Hematopoietic multipotent progenitor cell treated with erythropoietin and hydrocortisone succinate and interleukin-3 and kit ligand, for 17 days (in vitro differentiated cells): ENCODE measurements at places on chromosomes 5 and 9.

DNA sequence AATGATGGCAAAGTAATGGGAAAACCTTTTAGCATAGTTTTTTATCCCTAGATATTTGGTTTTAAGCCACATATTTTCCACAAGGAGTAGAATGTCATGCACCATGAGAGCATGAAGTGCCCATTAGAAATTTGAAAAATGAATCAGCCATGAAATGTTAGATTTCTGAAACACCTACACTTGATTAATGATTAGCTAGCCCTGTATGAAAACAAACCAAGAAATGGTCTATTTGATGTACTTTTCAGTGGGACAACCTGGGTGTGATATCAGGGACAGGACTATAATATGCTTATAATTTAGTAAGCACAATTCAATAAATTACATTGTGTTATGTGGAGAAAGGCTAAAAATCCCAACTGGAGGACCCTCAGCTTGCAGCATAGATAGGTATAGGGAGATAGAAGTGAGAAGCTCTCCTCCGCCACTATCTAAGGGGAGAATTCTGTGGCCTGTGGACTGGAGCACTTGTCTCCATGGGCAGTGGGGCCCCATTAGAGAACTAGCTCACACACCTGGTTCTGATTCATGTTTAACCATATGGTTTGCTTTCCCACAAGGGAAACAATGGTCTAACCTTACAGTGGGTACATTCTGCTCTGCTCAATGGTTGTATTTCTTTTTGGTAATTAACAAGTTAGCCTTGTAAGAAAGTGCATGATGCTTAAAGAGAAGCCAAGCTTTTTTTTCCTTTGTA lies 35.2 kb downstream of the NUP214 start:
- no peak for DNase-seq

GRCh38 chr9:131791542-131792254 lies 51.8 kb upstream of the RAPGEF1 start:
- no peak for DNase-seq

DNA sequence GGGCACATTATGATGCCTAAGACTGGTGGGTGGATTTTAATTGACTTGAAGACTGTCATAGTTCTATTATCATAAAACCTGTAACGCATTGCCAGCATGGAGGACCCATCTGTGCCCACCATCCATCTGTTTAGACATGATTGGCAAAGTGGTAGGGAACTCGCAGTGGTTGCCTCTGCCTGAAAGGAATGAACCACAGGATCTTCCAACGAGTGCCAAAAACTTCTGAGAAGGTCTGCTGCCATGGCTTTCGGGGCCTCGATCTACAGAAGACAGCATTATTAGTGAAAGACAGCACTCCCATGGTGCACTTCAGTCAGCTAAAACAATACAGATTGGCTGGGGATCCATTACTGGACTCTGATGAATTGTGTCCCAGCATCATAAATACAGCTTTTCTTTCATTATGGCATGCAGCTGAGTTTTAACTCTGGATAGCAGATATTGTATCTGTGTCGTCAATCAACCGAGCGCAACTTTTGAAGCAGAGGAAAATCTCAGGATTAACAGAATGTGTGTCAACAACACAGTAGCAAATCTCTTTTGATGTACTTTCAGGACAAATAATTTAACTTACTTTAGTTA lies 74.3 kb downstream of the ZDHHC21 start:
- no peak for DNase-seq

GRCh38 chr5:114450437-114450836 lies 88.6 kb downstream of the KCNN2 start:
- no peak for DNase-seq

DNA sequence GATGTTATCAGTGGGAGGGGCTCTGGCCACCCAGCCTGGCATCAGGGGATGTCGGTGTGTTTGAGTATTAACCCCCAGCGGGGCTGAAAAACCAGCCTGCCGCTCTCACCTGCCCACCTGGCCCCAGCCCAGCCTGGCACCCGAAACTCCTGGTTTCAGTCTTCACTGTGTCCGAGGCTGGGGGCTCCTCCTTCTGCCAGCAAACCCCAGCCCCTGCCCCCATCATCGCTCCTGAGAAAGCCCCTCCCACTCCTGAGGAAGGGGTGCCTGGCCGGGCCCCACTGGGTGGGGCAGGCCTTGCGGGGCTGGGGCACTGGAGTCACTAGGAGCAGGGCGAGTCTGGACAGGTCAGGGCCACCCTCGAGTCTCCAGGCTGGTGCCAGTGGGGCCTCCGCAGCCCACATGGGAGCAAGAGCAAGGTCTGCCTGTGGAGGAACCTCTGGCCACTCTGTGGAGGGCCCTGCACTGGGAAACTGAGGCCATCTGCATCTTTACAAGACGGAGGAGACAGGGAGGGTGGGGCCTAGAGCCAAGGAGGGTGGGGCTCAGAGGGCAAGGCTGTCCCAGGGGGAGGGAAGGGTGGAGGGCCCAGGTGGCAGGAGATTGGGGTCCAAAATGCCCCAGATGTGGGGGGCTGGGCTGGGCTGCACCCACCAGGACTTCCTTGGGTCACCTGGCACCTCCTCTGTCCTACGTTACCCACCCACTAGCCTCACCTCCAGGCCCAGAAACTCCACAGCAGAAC lies 51.5 kb upstream of the NOTCH1 start:
- no peak for DNase-seq

- peak; percentile 59 for DNase-seq
Measured at GRCh38 chr9:35258660-35259474, 97.1 kb downstream of the UNC13B start.

- DNase-seq = no peak
Measured at GRCh38 chr9:8876303-8876702, 1076.7 kb upstream of the DMAC1 start.

- no peak for DNase-seq
Measured at GRCh38 chr9:114914139-114914538, 16.3 kb downstream of the TNFSF8 start.

- no peak for DNase-seq
Measured at GRCh38 chr9:129781131-129781530, 21.9 kb upstream of the TOR1B start.

GRCh38 chr5:179319123-179319522 lies 26.1 kb downstream of the ADAMTS2 start:
- DNase-seq = no peak

GRCh38 chr5:126864042-126864688 lies 87.2 kb downstream of the LMNB1 start:
- DNase-seq = no peak

- DNase-seq = no peak
Measured at GRCh38 chr5:14444161-14444560, 137.4 kb upstream of the OTULINL start.

DNA sequence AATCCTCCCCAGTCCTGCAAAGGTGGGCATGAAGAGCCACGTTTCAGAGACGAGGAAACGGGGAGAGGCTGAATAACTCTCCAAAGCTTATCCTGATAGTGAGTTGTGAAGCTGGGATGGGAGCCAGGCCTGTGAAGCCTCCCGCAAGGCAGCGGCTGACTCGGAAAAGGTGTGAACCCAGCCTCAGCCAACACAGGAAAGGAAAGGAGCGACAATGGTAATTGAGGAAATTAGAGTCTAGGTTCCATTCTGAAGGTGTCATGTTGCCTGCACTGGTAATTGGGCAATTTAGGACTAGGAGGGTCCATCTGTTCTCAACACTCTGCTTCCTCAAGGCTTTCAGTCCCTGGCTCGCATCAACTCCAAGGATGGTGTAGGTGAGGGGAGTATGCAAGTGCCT lies 83.4 kb downstream of the LIFR start:
- DNase-seq = no peak

GRCh38 chr5:83731638-83732037 lies 11.0 kb upstream of the HAPLN1 start:
- DNase-seq = no peak

DNA sequence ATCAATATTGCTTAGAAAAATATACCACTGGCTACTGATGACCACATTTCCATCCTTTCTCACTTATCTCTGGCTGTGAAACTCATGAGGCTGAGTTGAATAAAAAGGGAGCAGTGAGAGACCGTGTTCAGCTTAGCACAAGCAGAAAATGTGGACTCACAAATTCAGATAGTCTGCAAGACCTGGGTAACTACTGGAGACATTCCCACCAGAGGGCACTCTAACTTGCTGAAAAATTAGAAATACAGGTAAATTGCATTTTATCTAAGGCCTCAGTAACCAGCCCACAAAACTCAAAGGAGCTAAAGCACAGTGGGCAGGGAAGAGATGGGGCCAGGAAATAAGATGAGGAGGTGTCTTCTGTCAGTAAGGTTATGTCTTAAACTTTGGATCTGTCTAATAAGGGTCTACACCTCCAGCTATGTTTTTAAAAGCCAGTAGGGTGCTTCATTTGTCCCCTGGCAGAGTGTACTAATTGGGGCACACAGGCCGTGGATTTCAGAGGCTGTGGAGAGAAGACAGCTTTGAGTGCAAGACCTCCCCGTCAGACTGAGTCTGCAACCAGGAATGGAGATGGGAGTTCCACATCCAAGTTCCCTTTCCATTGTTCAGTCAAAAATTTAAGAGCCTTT lies 8.7 kb upstream of the NDUFB6 start:
- peak; percentile 62 for DNase-seq

DNA sequence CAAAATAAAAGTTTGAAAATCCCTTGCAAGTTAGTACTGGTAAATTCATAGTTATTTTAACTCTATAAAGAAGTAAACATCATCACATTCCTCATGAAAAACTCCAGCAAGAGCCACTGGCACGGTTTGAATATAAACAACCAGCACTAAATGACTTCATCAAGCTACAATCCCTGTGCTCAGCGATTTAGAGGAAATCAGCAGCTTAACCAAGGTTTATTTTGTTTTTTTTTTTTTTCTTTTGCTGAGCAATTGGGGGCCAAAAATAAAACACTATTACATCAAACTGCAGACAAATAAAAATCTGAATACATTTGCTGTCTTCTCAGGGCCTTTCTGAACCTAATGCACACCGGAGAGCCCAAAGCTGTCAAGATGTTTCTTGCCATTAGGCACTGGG lies 106.2 kb upstream of the SLC24A2 start:
- DNase-seq = no peak

GRCh38 chr9:110283751-110284150 lies 27.4 kb upstream of the TXN start:
- no peak for DNase-seq

GRCh38 chr5:124745007-124745927 lies 1.2 kb downstream of the ZNF608 start:
- no peak for DNase-seq

GRCh38 chr5:59487772-59488729 lies 405.5 kb downstream of the PDE4D start:
- no peak for DNase-seq

GRCh38 chr9:17881371-17881770 lies 302.5 kb downstream of the SH3GL2 start:
- no peak for DNase-seq

- DNase-seq = no peak
Measured at GRCh38 chr9:69023650-69024049, 9.7 kb upstream of the PRKACG start.

- no peak for DNase-seq
Measured at GRCh38 chr9:36318212-36318802, 60.1 kb upstream of the GNE start.

GRCh38 chr5:65305913-65306312 lies 175.8 kb downstream of the ADAMTS6 start:
- no peak for DNase-seq

GRCh38 chr5:63959177-63959982 lies 2.9 kb downstream of the HTR1A start:
- DNase-seq = no peak

DNA sequence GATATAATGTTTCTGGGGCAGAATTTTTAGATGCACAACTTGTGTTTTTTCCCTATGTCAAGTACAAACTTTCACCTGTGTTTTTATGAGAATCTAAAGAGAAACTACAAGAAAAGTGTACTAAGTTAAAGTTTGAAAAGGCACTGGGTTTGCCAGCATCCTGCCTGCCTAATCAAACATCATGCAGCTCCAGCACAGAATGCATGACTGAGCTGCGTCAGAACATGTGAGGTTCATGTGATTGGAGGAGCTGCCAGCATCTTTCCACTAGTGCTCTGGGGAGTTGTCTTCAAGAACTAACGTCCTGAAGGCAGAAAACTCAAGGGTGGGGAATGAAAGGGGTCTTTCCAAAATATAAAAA lies 46.1 kb upstream of the RIC1 start:
- DNase-seq = no peak

- no peak for DNase-seq
Measured at GRCh38 chr9:71754151-71754550, 14.2 kb downstream of the CEMIP2 start.

GRCh38 chr5:107663697-107664096 lies 7.0 kb downstream of the EFNA5 start:
- no peak for DNase-seq

- no peak for DNase-seq
Measured at GRCh38 chr5:175778951-175779503, 92.4 kb upstream of the CPLX2 start.

DNA sequence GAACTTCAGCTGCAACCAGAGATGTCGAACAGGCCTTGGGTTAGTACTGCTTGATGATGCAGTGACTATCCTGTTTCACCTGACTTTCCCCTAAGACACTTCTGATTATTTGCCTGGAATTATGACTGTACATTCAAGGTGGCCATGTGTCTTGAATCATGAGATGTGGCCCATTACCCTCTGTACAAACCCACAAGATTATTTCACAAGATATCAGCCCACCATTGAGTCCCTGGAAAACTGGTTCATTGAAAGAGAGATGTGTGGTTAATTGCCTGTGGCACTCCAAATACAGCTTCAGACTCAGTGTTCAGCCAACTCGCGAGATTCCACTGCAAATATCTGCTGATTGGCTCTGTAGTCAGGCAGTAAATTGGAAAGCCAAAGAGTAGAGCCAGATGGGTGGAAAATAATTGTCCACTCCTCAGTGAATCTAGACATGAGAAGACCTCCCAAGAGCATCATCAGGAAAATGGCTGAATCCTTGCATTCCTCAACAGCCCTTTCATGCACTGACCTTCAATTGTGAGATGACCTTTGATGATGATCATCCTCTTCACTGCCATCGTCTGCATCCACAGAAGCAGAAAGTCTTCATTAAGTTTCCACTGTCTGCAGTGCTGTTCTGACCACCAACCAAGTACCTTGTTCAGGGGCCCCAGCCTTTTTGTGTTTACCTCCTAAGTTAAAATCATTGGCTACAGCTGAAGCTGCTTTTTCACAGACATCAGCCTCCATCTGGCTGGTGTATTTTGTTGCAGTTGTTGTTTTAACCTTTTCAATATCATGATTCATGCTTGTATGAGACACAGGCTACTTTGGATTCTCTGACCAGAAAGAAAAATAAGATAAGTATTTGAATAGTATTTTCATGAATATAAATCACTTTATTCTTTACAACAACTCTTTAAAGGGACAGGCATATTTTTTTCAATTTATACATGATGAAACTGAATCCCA lies 75.2 kb downstream of the ESM1 start:
- DNase-seq = no peak

- DNase-seq = no peak
Measured at GRCh38 chr9:137218212-137218753, 3.8 kb downstream of the RNF208 start.

- no peak for DNase-seq
Measured at GRCh38 chr5:158164296-158165047, 305.5 kb upstream of the CLINT1 start.

GRCh38 chr5:43313854-43314457 lies 744 bp upstream of the HMGCS1 start:
- no peak for DNase-seq

- DNase-seq = no peak
Measured at GRCh38 chr5:139138809-139139208, 59.4 kb downstream of the SIL1 start.

GRCh38 chr5:138932171-138932810 lies 57.2 kb upstream of the LRRTM2 start:
- DNase-seq = no peak
